ENCODE measurements at places on chromosomes 2 and 18. TPM values are rescaled to one million over a fixed set of nuclear protein-coding genes. Genes with fewer than 3 reads are reported as not detected.

DNA sequence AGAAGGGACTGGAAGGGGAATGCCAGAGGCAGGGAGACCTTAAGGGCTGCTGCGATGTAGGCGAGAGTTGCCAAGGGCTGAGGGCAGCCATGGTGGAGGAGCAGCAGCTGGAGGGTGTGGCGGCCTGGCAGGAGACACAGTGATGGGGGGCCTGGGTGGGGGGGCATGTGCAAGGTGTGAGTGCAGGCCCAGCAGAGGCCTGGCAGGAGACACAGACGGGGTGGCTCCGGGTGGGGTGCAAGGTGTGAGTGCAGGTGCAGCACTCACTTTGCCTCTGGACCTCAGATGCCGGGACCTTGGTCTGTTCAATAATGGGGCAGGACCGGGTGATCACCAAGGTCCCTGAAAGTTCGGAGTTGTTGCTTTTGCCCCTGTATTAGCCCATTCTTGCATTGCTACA lies 76.2 kb upstream of the ODC1 start:
- H3K27me3 ChIP-seq: no peaks in the 10 kb centered on the region
- no peak for DNase-seq
- H3K4me1 ChIP-seq: no peaks in the 10 kb centered on the region
- no peaks in the 10 kb centered on the region for H3K36me3 ChIP-seq

DNA sequence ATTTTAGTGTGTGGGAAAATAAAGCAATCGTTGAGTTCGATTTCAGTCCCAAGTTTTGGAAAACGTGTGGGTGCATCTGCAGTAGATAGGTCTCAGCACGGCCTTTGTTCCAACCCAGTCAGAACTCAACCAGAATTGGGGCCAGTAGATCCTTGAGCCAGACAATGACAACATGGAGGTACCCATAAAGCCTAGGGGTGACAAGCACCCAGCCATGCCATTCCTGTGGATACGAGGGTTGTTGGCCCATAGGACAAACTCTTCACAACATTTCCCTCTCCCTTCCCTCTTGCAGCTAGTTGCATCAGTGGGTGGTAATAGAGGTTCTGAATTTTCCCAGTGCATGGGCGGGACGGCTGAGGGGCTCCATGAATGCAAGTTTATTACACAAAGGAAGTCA lies 60.1 kb downstream of the ST3GAL5 start:
- H3K36me3 ChIP-seq: no peaks in the 10 kb centered on the region
- no peak overlapping the region for H3K27ac ChIP-seq
- H3K4me1 ChIP-seq: no peaks in the 10 kb centered on the region

DNA sequence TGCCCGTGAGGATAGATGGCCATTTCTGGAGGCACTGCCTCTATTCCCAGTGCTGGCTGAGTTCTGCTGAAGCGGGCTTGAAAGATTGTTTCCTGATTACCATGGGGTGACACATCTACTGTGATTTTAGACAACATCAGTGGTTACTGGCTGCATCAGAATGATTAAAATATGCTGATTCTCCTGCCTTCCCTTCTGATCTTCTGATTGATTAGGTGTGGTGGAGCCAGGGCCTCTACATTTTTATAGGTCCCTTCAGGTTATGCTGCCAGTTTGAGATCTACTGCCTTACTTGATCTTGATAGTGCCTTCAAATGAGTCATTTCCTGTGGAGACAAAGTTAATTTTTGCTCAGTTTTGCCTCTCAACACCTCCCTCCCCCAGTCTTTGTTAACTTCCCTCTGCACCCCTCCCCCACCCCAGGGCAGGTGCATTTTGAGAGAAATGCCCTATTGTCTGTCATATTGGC lies 31.6 kb upstream of the SNORC start:
- no peak for DNase-seq
- no peaks in the 10 kb centered on the region for H3K27me3 ChIP-seq
- peak overlapping the region; percentile 36 for H3K27ac ChIP-seq
- no peak overlapping the region for H3K4me3 ChIP-seq
- H3K4me1 ChIP-seq: peaks cover 17% of the 10 kb centered on the region

DNA sequence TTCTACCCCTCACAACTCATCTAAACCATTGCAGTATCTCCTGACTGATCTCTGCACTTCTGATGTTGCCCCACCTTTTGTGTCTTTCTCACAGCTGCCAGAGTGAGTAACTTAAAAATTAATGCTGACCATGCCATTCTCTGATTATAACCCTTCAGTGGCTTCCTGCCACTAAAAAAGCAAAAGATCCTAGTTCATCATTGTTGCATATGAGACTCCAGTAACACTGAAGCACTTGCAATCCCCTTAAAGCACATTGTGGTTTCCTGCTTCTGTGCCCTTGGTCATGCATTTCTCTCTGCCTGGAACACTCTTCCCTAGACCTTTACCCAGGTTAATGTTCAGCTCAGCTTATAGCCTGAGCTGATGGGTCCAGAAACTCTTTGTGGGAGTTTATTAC lies 95.1 kb upstream of the WDSUB1 start:
- no peak overlapping the region for H3K4me3 ChIP-seq
- H3K27ac ChIP-seq: no peak overlapping the region
- no peaks in the 10 kb centered on the region for H3K27me3 ChIP-seq
- peaks cover 17% of the 10 kb centered on the region for H3K36me3 ChIP-seq

- H3K4me1 ChIP-seq: no peaks in the 10 kb centered on the region
- no peaks in the 10 kb centered on the region for H3K27me3 ChIP-seq
- no peaks in the 10 kb centered on the region for H3K36me3 ChIP-seq
- DNase-seq: no peak
- H3K4me3 ChIP-seq: no peak overlapping the region
Measured at GRCh38 chr2:221680548-221680947, 108.4 kb upstream of the EPHA4 start.

- peak; percentile 91 for DNase-seq
- no peaks in the 10 kb centered on the region for H3K27me3 ChIP-seq
- peak overlapping the region; percentile 92 for H3K27ac ChIP-seq
- H3K36me3 ChIP-seq: peaks cover 3% of the 10 kb centered on the region
- no peaks in the 10 kb centered on the region for H3K4me1 ChIP-seq
Measured at GRCh38 chr18:35267161-35267651, 22.8 kb downstream of the ZSCAN30 start.

DNA sequence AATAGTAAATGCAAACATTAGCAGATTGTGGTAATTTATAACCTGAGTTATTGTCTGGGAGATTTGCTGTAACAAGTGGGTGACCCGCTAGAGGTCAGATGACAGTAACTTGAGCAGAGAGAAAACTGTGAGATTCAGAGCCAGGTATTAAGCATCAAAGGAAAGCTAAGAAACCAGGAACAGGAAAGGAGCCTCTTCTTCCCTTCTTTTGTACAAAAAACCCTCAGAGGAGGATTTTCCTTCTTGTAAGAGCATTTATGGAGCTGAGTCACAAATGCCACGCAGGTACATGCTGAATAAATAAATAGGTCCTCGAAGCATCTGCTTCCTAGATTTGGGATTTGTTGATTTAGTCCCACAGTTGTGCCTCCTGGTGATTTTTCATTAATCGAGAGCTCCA lies 146.5 kb downstream of the SH3BP4 start:
- no peaks in the 10 kb centered on the region for H3K27me3 ChIP-seq
- no peak overlapping the region for H3K4me3 ChIP-seq
- H3K4me1 ChIP-seq: no peaks in the 10 kb centered on the region
- DNase-seq: no peak
- no peaks in the 10 kb centered on the region for H3K36me3 ChIP-seq

- H3K27me3 ChIP-seq: no peaks in the 10 kb centered on the region
- no peaks in the 10 kb centered on the region for H3K36me3 ChIP-seq
- no peak overlapping the region for H3K4me3 ChIP-seq
- H3K27ac ChIP-seq: no peak overlapping the region
Measured at GRCh38 chr2:27860111-27860510, 30.1 kb downstream of the RBKS start.

DNA sequence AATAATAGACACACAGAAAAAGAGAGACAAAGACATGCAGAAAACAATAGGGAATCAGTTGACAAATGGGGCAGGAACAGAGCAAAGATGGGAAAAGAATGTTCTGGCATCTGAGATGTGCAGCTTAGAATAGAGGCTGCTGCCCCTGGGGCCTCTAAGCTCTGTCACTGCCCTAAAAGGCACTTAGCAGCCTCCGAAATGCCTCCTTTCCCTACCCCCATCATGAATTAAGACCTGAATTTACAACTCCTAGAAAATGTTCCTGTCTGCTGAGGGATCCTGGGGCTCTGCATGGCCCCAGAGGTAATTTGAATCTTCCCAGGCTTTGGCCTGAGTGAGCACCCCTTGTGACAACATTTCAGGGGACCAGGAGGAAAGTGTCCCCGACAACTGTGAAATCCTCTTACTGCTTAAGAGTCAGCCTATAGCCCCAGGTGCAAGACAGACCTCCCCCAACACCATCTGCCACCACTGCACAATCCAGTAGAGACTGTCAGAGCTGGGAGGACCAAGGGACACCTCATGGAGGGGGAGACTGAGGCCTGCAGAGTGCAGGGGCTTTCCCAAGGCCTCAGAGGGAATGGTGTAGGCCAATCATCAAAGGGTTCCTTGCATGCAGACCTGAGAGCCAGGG lies 24.8 kb downstream of the MRPL35 start:
- H3K36me3 ChIP-seq: no peaks in the 10 kb centered on the region
- no peak for DNase-seq
- H3K4me3 ChIP-seq: no peak overlapping the region

- no peaks in the 10 kb centered on the region for H3K36me3 ChIP-seq
- H3K4me1 ChIP-seq: no peaks in the 10 kb centered on the region
- H3K27ac ChIP-seq: no peak overlapping the region
- no peak for DNase-seq
Measured at GRCh38 chr2:239927424-239927981, 97.6 kb downstream of the NDUFA10 start.

DNA sequence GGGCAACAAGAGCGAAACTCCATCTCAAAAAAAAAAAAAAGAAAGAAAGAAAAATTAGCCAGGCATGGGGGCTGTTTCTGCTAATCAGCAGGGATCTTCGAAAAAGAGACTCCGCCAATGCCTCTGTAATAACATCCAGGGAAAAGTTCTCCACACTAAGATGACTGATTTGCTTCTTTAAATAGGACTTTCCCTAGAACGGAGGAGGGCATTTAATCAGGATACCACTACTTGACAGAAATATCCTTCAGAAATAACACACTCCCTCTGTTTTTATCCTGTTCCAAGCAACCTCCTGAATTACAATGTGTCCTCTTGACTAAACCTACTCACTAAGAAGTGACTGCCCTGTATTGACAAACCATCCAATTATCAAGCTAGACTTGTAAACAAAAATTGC lies 21.7 kb downstream of the REV1 start:
- H3K4me1 ChIP-seq: no peaks in the 10 kb centered on the region
- no peak overlapping the region for H3K27ac ChIP-seq
- H3K36me3 ChIP-seq: no peaks in the 10 kb centered on the region
- no peak for DNase-seq
- no peaks in the 10 kb centered on the region for H3K27me3 ChIP-seq

- H3K4me3 ChIP-seq: no peak overlapping the region
- peaks cover 5% of the 10 kb centered on the region for H3K4me1 ChIP-seq
- H3K36me3 ChIP-seq: peaks cover 6% of the 10 kb centered on the region
- no peaks in the 10 kb centered on the region for H3K27me3 ChIP-seq
- H3K27ac ChIP-seq: no peak overlapping the region
Measured at GRCh38 chr2:221458578-221458977, 113.5 kb downstream of the EPHA4 start.

- no peak overlapping the region for H3K27ac ChIP-seq
- no peaks in the 10 kb centered on the region for H3K4me1 ChIP-seq
- H3K36me3 ChIP-seq: no peaks in the 10 kb centered on the region
- no peak overlapping the region for H3K4me3 ChIP-seq
Measured at GRCh38 chr2:150413910-150414309, 73.6 kb downstream of the RND3 start.

GRCh38 chr2:145287736-145288135 lies 767.8 kb upstream of the ZEB2 start:
- no peaks in the 10 kb centered on the region for H3K4me1 ChIP-seq
- H3K36me3 ChIP-seq: no peaks in the 10 kb centered on the region
- no peak overlapping the region for H3K27ac ChIP-seq
- no peaks in the 10 kb centered on the region for H3K27me3 ChIP-seq
- no peak for DNase-seq
- no peak overlapping the region for H3K4me3 ChIP-seq

- H3K4me3 ChIP-seq: peak overlapping the region; percentile 68
- H3K4me1 ChIP-seq: peaks cover 13% of the 10 kb centered on the region
- peak overlapping the region; percentile 31 for H3K27ac ChIP-seq
- DNase-seq: no peak
- peaks cover 6% of the 10 kb centered on the region for H3K36me3 ChIP-seq
Measured at GRCh38 chr18:59359576-59359952, 499 bp upstream of the LMAN1 start.

DNA sequence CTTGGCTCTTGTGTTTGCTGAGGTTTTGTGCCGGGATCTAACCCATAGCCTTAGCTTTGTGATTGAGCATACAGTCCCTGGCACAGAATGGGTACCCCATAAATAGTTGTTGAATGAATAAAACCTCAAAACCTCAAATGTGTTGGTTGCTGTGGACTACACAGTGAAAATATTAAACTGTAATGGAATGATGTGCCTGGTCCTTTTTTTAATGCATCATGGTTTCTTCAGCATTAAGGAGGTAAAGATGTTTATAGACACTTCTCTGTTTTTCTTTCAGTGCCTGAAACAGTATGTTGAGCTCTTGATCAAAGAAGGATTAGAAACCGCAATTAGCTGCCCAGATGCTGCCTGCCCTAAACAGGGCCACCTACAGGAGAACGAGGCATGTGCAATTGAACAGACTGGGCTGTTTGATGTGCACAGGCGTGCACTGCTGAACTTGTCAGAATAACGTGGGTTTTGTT lies 97.0 kb downstream of the RNF144A start:
- H3K4me3 ChIP-seq: no peak overlapping the region
- no peak for DNase-seq
- no peak overlapping the region for H3K27ac ChIP-seq
- peaks cover 51% of the 10 kb centered on the region for H3K4me1 ChIP-seq
- no peaks in the 10 kb centered on the region for H3K36me3 ChIP-seq

GRCh38 chr2:9656270-9656766 lies 25.5 kb upstream of the YWHAQ start:
- no peaks in the 10 kb centered on the region for H3K36me3 ChIP-seq
- no peak for DNase-seq
- H3K27ac ChIP-seq: no peak overlapping the region
- no peaks in the 10 kb centered on the region for H3K27me3 ChIP-seq

- no peaks in the 10 kb centered on the region for H3K4me1 ChIP-seq
- H3K36me3 ChIP-seq: no peaks in the 10 kb centered on the region
- peaks cover 5% of the 10 kb centered on the region for H3K27me3 ChIP-seq
- no peak overlapping the region for H3K27ac ChIP-seq
Measured at GRCh38 chr2:22626621-22627020, 758.4 kb upstream of the KLHL29 start.

- H3K4me1 ChIP-seq: peaks cover 11% of the 10 kb centered on the region
- no peak for DNase-seq
- H3K27me3 ChIP-seq: no peaks in the 10 kb centered on the region
- H3K4me3 ChIP-seq: no peak overlapping the region
- no peaks in the 10 kb centered on the region for H3K36me3 ChIP-seq
Measured at GRCh38 chr18:31246460-31246859, 71.5 kb upstream of the DSG1 start.

GRCh38 chr2:61713457-61713856 lies 140.4 kb downstream of the FAM161A start:
- H3K4me1 ChIP-seq: no peaks in the 10 kb centered on the region
- no peak overlapping the region for H3K4me3 ChIP-seq
- H3K27me3 ChIP-seq: no peaks in the 10 kb centered on the region
- no peak overlapping the region for H3K27ac ChIP-seq
- no peaks in the 10 kb centered on the region for H3K36me3 ChIP-seq
- DNase-seq: no peak

RAX gene
- not detected for polyA plus RNA-seq

DPYSL5 gene
- polyA plus RNA-seq: not detected

RGPD3 gene
- 0.14 TPM for polyA plus RNA-seq

C2orf80 gene
- polyA plus RNA-seq: 0.18 TPM

OR6B2 gene
- not detected for polyA plus RNA-seq

GPR39 gene
- polyA plus RNA-seq: 9.8 TPM

GPR75 gene
- 0.71 TPM for polyA plus RNA-seq

Measured in lung (tissue), 17 donors.